ENCODE measurements at places on chromosomes 7 and 10.

DNA sequence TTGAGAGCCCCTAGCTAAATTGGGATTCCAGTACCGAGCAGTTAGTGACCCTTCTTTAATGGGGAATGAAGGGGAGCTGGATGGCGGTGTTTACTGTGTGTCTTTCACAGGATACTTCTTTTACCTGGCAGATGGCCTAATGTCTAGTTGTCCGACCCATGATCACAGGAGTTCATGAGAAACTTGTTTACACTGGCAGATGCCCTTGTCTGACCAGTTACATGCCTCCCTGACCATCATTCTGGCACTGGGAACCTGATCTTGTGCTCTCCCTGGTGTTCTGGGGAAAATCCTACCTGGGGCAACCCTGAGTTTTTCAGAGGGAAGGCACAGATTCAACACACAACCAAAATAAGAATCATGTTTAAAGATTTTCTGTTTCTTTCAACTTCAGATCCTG, 120.1 kb upstream of the SLC13A1 start:
- no peak for DNase-seq

GRCh38 chr7:3927446-3928110, 626.5 kb downstream of the SDK1 start:
- no peak for DNase-seq

GRCh38 chr10:66795866-66796265, 130.0 kb upstream of the LRRTM3 start:
- DNase-seq: no peak

GRCh38 chr7:20153567-20153966, 63.6 kb downstream of the MACC1 start:
- DNase-seq: no peak

DNA sequence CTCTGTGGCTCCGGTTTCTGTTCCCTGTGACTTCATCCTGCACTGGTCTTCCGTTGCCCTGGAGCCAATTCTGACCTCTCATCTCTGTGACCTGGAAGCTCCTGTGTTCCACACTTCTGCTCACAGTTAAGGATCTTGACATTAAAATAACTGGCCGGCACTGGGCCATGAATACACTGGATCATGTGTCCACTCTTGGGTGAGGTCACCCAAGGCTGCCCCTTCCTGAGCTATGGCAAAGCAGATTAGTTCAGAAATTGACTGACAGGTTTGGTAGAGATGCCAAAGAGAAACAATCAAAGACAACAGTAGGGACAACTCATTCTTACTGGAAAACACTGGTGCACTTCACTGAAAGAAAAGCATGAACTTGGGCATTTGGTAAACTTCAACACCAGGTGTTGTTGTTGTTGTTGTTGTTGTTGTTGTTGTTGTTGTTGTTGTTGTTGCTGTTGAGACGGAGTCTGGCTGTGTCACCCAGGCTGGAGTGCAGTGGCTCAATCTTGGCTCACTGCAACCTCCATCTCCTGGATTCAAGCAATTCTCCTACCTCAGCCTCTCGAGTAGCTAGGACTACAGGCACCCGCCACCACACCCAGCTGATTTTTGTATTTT, 36.7 kb upstream of the GRID1 start:
- DNase-seq: no peak

GRCh38 chr7:534075-534474, 14.4 kb upstream of the PDGFA start:
- DNase-seq: no peak

DNA sequence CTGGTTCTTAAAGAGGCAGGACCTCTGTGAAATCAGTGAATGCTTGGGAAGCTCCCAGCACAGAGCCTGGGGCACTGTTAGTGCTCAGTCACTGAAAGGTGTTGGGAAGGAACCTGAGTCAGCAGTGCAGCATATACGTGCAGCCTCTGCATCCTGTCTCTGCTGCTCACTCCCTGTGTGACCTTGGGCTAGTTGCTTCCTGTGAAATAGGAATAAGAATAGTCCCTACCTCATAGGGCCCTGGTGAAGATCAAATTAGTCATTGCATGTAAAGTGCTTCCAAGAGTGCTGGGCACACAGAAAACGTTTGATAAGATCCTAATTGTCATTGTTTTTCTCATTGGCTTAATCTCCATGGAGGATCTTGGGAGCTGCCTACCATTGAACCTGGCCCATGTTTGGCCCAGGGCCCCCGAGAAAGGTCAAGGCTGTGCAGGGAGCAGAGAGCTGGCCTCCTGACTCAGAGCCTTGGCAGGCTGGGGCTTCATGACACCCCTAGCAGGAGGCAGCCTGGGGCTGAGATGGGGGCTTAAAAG, 73.3 kb upstream of the COL13A1 start:
- no peak for DNase-seq

DNA sequence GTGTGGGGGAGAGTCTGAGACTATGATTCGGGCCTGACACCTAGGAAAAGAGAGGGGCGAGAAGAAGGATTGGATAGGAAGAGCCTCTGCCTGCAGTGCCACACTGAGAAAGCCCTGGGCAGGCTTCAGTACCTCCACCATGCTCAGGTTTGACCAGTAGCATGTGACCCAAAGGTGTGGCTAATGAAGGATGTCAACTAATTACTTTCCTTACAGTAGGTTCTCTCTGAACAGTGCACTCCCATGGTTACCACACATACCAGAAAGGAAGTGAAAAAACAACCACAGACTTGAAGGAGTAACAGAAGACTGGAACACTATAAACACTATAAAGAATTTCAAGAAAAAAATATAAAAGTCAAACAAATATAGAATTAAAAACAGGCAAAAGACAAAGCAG, 46.2 kb downstream of the SEM1 start:
- no peak for DNase-seq

DNA sequence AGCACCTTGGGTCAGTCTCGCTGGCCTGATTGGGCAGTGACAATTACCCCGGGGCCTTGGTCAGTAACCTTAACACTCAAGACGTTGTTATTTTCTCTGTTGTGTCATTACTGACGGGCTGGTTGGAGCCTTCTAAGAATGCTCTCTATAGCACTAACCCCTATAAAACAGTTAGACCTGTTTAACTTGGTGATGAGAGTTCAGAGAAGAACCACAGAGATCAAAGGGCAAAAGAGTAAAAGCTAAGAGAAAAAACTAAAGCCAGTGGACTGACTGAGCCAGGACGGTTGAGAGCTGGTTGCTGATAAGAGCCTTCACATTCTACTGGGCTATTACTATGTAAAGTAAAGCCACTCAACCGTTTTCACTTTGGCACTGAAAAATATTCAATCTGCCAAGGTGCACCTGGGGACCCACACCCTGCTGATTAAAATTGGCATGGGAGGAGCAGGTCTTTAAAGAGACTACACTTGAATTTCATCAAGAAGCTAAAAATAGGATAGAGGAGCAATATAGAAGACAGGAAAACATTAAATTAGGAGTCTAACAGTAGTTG, 13.6 kb upstream of the ITGB1 start:
- DNase-seq: no peak

- DNase-seq: no peak
Measured at GRCh38 chr7:55237156-55237893, 127.8 kb upstream of the LANCL2 start.

GRCh38 chr10:104417637-104418292, 64.1 kb downstream of the CFAP58 start:
- DNase-seq: no peak

DNA sequence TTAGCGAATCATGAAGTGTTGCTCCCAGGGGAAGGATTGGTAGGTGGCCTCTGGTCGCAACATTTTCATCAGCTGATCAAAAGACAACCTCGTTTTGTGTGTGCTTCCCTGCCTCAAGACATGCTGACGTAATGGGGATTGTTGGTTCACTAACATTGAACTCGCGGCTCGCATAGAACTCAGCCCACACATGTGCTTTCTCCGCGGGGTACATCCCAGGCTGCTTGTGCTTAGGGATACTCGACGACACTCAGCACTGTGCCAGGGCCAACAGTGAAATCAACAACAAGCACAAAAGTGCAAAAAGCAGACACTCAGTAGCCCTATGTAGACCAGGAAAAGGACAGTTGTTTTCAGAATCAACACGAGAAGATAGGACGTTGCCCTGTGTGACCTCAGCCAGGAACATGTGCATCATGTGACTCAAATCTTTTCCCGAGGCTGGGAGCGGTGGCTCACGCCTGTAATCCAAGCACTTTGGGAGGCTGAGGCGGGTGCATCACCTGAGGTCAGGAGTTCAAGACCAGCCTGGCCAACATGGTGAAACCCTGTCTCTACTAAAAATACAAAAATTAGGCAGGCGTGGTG, 20.8 kb downstream of the WIPI2 start:
- DNase-seq: no peak

DNA sequence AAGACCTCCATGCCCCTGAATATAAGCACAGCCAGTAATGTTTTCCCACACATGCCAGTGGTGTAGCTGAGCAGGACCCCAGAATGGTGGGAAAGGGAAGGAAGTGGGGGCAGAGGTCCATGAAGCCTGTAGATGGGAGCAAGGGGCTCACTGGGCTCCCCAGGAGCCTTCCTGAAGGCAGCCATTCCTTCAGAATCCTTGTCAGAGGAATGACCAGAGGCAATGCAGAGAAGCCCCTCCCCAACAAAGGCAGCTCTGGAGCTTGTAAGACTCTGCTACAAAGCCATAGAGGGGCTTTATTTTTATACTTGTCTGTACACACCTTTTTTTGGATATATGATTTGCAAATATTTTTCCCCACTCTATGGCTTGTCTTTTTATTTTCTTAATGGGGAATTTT, 165.0 kb upstream of the TCF7L2 start:
- DNase-seq: no peak

DNA sequence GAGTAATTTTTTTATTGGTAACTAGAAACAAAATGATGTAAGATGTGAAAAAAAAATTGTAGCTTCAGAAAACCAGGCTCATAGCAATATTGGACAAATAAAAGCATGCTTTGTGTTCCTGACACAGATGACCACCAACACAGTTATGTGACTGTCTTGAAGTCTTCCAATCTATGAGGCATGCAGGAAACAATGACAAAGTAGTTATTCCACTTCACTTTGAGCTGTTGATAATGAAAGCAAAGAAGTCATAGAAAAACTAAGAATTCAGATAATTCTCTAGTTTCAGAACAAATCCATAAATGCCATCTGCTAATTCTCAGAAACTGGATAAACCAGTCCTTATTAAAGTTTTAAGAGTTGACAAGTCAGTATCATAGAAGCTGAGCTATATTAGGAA, 378.4 kb upstream of the SEMA3D start:
- DNase-seq: no peak

DNA sequence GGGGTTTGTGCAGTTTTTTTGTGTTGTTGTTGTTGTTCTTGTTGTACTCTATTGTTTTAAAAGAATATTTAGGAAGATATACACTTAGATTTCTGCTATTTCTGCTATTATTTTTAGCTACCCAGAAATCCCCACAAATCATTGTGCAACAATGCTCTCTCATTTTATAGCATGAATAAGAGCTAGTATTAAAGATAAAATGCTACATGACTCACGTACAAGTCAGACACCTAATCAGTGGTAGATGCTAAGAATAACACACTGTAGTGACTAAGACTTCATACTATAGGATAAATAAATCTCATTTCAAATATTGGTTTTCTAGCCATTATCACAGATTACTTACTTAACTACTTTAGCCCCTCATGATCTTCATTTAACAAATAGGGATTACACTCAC, 920.5 kb downstream of the KCNMA1 start:
- no peak for DNase-seq

DNA sequence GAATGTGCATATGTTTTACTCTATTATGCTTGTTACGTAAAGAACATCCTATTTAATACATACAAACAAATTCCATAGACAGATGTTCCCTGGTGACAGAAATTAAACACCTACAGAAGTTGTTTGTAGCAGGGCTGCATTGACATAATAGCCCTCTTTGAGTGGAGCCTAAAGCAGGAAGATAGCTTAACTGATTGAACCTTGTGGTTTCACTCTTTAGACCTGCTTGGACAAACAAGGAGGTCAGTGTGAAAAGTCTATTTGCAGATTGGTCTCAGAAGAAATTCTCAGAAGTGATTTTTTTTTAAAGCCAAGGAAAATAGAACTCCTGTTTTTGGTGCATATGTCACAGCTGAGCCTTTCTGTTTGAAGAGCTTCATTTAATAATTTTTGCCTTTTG, 121.3 kb downstream of the PPP1R9A start:
- DNase-seq: no peak

GRCh38 chr10:116656044-116656443, 35.3 kb downstream of the PNLIPRP2 start:
- no peak for DNase-seq

GRCh38 chr10:69248117-69248730, 28.1 kb downstream of the HKDC1 start:
- DNase-seq: no peak

DNA sequence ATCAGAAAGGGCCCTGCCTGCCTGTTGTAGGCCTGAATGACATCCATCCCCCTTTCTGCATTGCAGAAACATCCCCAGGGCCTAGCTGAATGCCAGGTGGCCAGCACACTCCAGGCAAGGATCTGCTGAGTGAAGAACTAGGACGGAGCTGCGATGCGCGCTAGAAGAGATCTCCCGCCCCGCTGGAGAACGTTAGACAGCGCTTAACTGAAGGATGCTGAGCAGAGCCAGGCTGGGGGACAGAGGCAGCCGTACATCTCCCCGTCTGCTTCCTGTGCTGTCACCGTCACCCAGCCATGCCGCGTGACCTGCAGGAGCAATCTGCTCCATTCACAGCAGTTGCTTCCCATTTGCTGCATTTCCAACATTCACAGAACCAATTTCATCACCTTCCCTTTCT, 73.3 kb downstream of the FAM53B start:
- DNase-seq: no peak

DNA sequence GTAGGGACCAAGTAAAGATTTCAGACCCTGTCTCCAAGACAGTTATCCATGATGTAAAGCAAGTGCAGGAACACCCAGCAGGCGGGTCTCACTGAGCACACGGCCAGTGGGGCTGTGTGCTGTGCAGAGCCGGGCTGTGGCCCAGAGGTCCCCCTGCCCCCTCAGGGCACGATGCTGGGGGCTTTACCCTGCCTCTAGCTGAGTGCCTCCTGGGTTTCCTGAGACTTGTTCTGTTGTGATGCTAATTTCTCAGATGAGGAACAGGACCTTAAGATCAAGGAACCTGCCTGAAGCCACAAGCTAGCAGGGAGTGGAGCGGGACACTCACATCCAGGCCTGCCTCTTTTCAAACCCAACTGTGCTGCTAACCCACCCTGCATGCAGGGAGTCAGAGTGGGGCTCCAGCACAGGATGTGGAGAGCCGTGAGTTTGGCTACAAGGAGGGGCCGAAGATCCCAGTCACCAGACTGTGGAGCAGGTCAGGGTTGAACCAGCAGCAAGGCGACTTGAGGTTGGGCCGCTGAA, 76.1 kb upstream of the LYZL2 start:
- DNase-seq: no peak
